Cardiac muscle cell (in vitro differentiated cells and primary cell): ENCODE measurements at places on chromosomes 3 and 15. TPM values are rescaled to one million over a fixed set of nuclear protein-coding genes. Genes with fewer than 3 reads are reported as not detected.

Gene ADPRH
- 2.7 and 3.6 TPM in 2 replicates for total RNA-seq

Gene COL6A5
- not detected in 2 replicates for total RNA-seq

Gene A4GNT
- not detected in 2 replicates for total RNA-seq

Gene STXBP5L
- total RNA-seq, result 0.07 and 0.24 TPM in 2 replicates

Gene DUOX1
- 0.04 and 0.45 TPM in 2 replicates for total RNA-seq

Gene HRH1
- total RNA-seq, result not detected in 2 replicates

Gene PLSCR2
- not detected in 2 replicates for total RNA-seq

Gene OR5K1
- not detected in 2 replicates for total RNA-seq

GRCh38 chr3:112114576-112115160 is 18.4 kb downstream of the GCSAM start:
- no peak overlapping the region for H3K27ac ChIP-seq
- H3K4me1 ChIP-seq, result peaks cover 10% of the 10 kb centered on the region
- no peak for DNase-seq
- H3K4me3 ChIP-seq, result no peak overlapping the region
- H3K36me3 ChIP-seq, result peaks cover 6% of the 10 kb centered on the region

GRCh38 chr3:39707314-39707909 is 102.0 kb upstream of the MYRIP start:
- DNase-seq, result peak; percentile 59
- H3K36me3 ChIP-seq, result no peaks in the 10 kb centered on the region
- H3K27ac ChIP-seq, result no peak overlapping the region
- no peaks in the 10 kb centered on the region for H3K4me1 ChIP-seq

DNA sequence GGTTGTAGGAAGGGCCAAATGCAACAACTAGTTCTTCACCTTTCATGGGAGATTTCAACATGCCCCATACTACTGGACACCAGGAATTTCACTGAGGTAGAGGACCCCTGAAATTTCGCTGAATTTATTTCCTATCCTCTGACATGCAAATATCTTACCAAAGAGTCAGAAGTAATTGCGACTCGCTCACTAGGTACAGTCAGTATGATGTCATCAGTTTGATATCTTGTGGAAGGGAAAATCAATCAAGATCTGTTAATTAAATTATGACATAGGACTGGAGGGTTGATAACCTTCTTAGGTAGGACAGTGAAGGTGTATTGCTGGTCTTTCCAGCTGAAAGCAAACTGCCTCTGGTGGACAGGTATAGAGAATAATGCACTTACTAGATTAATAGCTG is 74.9 kb upstream of the TNIK start:
- no peak overlapping the region for H3K4me3 ChIP-seq
- no peak overlapping the region for H3K27ac ChIP-seq
- H3K4me1 ChIP-seq, result no peaks in the 10 kb centered on the region
- no peaks in the 10 kb centered on the region for H3K36me3 ChIP-seq

GRCh38 chr15:91133511-91133910 is 33.5 kb downstream of the SV2B start:
- H3K4me1 ChIP-seq, result no peaks in the 10 kb centered on the region
- no peaks in the 10 kb centered on the region for H3K36me3 ChIP-seq
- no peak for DNase-seq
- no peaks in the 10 kb centered on the region for H3K27me3 ChIP-seq

- DNase-seq, result peak; percentile 33
- H3K4me3 ChIP-seq, result no peak overlapping the region
- peaks cover 10% of the 10 kb centered on the region for H3K4me1 ChIP-seq
- H3K36me3 ChIP-seq, result no peaks in the 10 kb centered on the region
These were observed 44.8 kb upstream of the ADAMTS9 start for GRCh38 chr3:64732576-64732975.

- no peak for DNase-seq
- no peaks in the 10 kb centered on the region for H3K36me3 ChIP-seq
- no peaks in the 10 kb centered on the region for H3K4me1 ChIP-seq
- no peak overlapping the region for H3K27ac ChIP-seq
- no peak overlapping the region for H3K4me3 ChIP-seq
These were observed 1076.3 kb upstream of the EPHA6 start for GRCh38 chr3:95738045-95738444.

DNA sequence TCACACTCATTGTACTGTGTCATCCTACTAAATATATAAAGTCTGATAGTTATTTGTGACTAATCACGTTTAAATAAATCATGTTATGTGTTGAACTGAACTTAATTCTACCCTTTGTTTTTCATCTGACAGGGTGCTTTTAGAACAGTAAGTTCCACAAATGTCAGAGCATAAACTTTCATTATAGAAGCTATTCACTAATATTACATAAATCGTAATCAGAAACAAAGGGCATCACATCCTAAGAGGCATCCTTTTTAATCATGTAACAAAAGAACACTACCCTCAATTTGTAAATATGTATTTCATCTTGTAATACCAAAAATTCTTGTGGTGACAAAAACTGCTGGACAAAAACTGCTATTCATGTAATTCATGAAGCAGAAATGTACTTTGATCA is 50.8 kb downstream of the KCNH8 start:
- no peak overlapping the region for H3K4me3 ChIP-seq
- H3K4me1 ChIP-seq, result no peaks in the 10 kb centered on the region
- no peak overlapping the region for H3K27ac ChIP-seq
- DNase-seq, result no peak

GRCh38 chr15:40554161-40554525 is 10.7 kb downstream of the CCDC32 start:
- no peak for DNase-seq
- no peaks in the 10 kb centered on the region for H3K27me3 ChIP-seq
- H3K27ac ChIP-seq, result peak overlapping the region; percentile 70

GRCh38 chr3:144963810-144964209 is 992.2 kb downstream of the DIPK2A start:
- H3K4me1 ChIP-seq, result no peaks in the 10 kb centered on the region
- no peak for DNase-seq
- no peaks in the 10 kb centered on the region for H3K27me3 ChIP-seq
- H3K4me3 ChIP-seq, result no peak overlapping the region
- H3K27ac ChIP-seq, result no peak overlapping the region
- no peaks in the 10 kb centered on the region for H3K36me3 ChIP-seq

- no peak overlapping the region for H3K27ac ChIP-seq
- no peaks in the 10 kb centered on the region for H3K4me1 ChIP-seq
These were observed 73.7 kb downstream of the ECT2 start for GRCh38 chr3:172824229-172824628.

DNA sequence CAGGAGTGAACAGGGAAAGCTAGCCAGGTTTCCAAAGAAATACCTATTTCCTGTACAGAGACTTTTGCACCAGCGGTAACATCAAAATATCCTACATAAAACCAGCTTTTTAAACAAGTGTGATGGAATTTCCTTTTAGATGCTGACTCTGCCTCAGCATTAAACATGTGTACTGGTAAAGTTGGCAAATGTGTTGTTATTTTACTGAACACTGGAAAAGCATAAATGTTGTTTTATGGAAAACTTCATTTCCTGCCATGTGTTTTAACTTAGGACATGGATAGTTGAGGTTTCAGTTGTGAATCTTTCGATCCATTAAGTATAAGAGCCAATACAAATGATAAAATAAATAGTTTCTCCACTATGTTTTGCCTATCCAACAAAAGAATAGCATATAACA is 15.7 kb downstream of the OXNAD1 start:
- H3K4me3 ChIP-seq, result no peak overlapping the region
- no peak for DNase-seq
- H3K27ac ChIP-seq, result no peak overlapping the region
- peaks cover 8% of the 10 kb centered on the region for H3K4me1 ChIP-seq

DNA sequence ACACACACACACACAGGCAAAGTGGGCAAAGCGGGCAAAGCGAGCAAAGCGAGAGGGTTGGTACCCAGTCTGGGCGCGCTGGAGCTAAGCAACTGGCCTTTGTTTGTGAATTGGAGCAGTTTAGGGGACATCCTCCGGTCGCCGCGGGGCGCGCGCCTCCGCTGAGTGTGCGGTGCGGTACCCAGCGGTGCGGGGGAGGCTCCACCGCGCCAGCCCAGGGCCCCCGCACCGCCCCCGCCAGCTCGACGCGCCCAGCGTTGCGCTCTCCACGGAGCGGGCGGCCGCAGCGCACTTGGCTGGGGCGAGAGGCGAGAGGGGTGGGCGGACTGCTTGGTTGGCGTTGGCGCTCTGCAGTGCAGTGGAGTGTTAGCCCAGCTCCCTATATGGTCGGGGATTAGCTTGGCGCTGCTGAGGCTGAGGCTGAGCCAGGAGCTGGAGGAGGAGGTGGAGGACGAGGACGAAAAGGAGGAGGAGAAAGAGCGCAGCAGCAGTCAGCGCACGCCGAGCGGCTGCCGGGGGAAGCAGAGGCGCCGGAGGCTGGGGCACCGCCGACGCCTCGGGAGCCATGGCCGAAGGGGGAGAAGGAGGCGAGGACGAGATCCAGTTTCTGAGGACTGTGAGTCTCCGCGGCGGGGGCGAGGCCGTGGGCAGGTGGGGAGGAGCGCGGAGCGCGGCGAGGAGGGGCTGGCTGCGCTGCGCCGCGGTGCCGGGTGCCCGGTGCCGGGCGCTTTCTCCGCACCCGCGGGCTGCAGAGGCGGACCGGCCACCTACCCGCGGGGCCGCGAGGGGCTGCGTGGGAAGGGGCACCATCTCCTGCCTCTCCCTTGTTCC is at the start of gene RYR3:
Gene RYR3, plus strand, starts transcription at position 487 of the 831 bp plus-strand sequence. Its CDS starts 79 bp downstream, at position 566.
- DNase-seq, result peak; percentile 77
- H3K4me1 ChIP-seq, result no peaks in the 10 kb centered on the region
- H3K4me3 ChIP-seq, result peak within 1 kb of the TSS; percentile 45

- no peak overlapping the region for H3K4me3 ChIP-seq
- peaks cover 5% of the 10 kb centered on the region for H3K4me1 ChIP-seq
- H3K27me3 ChIP-seq, result peaks cover 32% of the 10 kb centered on the region
- no peak overlapping the region for H3K27ac ChIP-seq
These were observed 65.2 kb upstream of the UBE2E1 start for GRCh38 chr3:23740517-23740965.

- H3K4me1 ChIP-seq, result peaks cover 20% of the 10 kb centered on the region
- H3K4me3 ChIP-seq, result no peak overlapping the region
- no peak overlapping the region for H3K27ac ChIP-seq
These were observed 95.0 kb downstream of the FNDC3B start for GRCh38 chr3:172134352-172134751.

DNA sequence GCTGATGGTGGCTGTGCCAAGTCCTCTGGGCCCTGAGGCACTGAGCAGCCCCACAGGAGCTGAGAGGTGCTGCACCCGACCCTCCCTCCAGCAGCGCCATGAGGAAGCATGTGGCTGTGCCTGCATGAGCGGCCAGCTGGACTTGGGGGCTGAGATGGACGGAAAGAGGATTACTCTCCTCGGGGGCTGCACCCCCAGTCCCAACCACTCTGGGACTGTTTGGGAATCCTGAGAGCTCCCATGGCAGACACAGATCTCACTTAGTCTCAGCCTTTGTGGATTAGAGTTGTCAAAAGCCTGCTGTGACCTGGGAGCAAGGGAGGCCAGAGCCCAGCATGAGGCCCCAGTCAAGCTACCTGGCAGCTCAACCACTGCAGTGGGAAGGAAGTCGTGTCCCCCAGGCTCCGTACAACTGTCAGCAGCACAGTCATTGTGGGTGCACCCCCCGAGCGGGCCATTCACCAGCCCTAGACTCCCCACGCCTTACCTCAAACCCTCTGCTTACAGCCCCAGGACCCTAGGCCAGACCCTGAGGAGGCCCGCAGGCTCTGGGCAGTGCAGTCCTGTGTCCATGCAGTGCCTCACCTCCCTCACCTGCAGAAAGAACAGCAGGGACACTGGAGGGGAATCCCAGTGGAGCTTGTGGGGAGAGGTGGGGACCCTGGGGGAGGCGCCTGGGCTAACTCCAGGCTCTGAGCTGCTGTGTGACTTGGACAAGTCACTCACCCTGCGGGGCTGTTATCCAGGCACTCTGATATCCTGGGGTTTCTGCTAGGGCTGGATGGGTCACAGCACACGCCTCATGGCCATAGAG is 17.1 kb downstream of the PRR23E start:
- H3K27me3 ChIP-seq, result peaks cover 5% of the 10 kb centered on the region
- H3K27ac ChIP-seq, result no peak overlapping the region
- no peaks in the 10 kb centered on the region for H3K4me1 ChIP-seq
- no peak for DNase-seq
- H3K36me3 ChIP-seq, result no peaks in the 10 kb centered on the region
- H3K4me3 ChIP-seq, result no peak overlapping the region

- peaks cover 13% of the 10 kb centered on the region for H3K4me1 ChIP-seq
- no peak for DNase-seq
- no peak overlapping the region for H3K4me3 ChIP-seq
- no peaks in the 10 kb centered on the region for H3K36me3 ChIP-seq
- no peak overlapping the region for H3K27ac ChIP-seq
These were observed 152.3 kb downstream of the LRRC28 start for GRCh38 chr15:99403597-99403996.

DNA sequence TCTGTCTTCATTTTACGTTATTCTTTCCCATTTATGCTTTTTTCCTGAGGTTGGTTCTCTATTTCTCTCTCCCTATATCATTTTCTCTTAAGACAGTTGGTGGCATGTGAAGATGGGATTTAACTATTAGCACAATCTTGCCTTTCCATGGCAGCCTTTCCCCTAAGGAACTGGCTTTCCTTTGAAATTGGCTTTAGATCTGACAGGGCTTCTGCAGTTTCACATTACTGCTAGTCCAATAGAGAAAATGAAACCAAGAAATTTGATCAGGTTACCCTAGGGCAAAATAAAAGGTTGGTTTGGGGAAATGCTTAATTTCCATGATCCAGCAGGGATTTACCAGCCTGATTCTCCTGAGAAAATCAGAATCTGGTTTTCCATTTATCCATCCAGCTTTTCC is 22.7 kb upstream of the CHL1 start:
- H3K36me3 ChIP-seq, result no peaks in the 10 kb centered on the region
- H3K27me3 ChIP-seq, result no peaks in the 10 kb centered on the region
- no peak overlapping the region for H3K4me3 ChIP-seq
- no peaks in the 10 kb centered on the region for H3K4me1 ChIP-seq

GRCh38 chr3:194434503-194434902 is 35.4 kb upstream of the GP5 start:
- H3K27ac ChIP-seq, result no peak overlapping the region
- peaks cover 88% of the 10 kb centered on the region for H3K36me3 ChIP-seq
- no peaks in the 10 kb centered on the region for H3K4me1 ChIP-seq
- DNase-seq, result no peak
- no peaks in the 10 kb centered on the region for H3K27me3 ChIP-seq

DNA sequence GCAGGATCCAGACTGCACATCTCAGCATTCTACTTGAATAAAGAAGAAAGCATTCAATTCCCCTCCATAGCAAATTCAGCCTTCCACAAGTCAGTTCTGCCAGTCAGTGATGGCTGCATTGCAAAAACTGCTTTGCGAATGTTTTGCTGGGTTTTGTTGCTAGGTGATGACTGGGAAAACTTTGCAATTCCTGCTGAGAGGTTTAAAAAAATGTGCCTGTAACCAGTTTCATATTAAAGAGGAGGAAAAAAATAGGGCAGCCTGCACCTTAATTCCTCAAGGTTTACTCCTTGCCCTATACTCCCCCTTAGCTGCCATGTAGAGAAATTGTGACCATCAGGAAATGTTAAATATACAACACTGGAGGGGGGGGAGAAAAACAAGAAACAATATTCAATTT is 225.6 kb upstream of the ATP11B start:
- H3K36me3 ChIP-seq, result no peaks in the 10 kb centered on the region
- no peak overlapping the region for H3K4me3 ChIP-seq
- H3K27me3 ChIP-seq, result no peaks in the 10 kb centered on the region
- H3K27ac ChIP-seq, result no peak overlapping the region
- no peak for DNase-seq

GRCh38 chr3:138440596-138440995 is 6.2 kb downstream of the ESYT3 start:
- H3K4me3 ChIP-seq, result no peak overlapping the region
- H3K27ac ChIP-seq, result peak overlapping the region; percentile 39
- H3K36me3 ChIP-seq, result no peaks in the 10 kb centered on the region
- H3K4me1 ChIP-seq, result peaks cover 29% of the 10 kb centered on the region
